Choroid plexus epithelial cell (primary cell): ENCODE measurements at places on chromosomes 3 and 15.

- DNase-seq = no peak
Observed at GRCh38 chr15:31221936-31222515, 104.6 kb upstream of the KLF13 start.

DNA sequence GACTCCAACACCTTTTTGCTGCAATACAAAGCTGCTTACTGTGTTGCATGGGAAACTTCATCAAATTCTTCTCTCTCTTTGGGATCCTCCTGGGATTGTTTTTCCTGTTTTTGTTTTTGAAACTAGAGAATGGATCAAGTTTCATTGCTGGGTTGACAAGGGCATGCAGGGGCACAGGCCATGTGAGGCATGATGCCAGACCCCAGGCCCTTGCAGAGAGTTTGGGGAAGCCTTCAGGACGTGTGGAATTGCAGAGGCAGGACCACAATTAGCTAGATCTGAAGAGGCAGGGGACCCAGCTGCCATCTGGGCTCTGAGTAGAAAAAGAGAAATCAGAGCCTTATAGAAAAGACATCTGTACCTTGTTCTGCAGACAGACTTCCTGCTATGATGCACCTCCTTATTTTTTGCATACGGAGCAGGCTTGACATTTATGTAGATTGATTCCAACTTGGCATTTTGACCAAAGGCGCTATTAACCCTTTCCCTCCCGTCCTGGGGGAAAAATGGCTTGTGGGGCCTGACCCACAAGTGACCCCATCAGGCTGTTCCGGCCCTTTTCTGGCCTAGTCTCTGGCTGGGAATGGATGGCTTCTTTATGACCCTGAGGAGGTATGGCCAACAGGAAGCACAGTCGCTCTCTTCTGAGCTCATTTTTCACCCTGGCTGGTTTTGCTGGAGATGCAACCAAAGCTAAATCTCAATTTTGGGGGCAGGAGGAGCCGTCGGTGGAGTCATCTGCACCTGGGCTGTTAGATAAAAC lies 44.3 kb upstream of the CHRNB4 start:
- DNase-seq = no peak

DNA sequence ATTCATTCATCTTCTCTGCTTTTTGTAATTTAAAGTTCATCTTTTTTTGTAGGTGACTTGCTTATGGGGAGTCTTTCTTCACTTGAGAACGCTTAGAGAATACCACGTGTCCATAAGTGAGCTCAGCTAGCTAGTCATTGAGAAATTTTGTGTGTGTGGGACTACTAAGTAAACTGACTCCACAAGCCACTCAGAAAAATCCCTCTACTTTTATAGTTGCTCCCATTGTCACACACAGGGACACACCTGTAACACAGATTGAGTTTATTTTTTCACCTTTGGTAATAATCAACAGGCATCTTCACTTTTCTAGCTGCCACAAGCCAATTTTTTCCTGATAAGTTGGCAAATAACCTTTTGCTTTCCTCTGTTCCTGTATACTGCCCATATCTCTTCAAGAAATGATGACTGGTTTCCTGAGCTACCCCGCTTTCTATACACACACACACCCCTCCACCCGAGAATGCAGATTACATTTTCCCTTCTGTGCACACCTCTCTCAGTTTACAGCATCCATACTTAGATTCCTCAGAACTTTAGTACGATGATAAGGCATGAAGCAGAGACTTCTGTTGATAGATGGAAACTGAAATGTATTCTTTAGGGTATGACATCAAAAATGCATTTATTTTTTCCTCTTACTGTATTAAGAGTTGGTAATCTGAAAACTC lies 4.6 kb downstream of the TSC22D2 start:
- DNase-seq = peak; percentile 93

DNA sequence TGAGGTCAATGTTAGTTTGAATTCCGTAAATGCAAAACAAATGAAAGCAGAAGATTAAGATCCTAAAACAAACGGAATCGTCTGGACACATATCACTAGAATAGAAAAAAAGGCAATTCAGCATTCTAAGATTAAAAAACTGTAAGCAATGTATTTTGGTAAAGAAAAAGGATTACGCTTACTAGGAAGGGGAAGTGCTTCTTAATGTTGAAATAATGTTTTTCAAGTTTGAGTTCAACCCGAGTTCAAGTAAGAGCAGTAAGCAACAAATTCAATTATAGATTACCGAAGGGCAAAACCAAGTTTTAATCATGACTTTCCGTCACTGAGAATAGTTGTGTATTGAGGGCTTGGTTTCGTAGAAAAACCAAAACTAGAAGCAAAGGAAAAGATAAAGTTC lies 637 bp downstream of the CIP2A start:
- peak; percentile 37 for DNase-seq

DNA sequence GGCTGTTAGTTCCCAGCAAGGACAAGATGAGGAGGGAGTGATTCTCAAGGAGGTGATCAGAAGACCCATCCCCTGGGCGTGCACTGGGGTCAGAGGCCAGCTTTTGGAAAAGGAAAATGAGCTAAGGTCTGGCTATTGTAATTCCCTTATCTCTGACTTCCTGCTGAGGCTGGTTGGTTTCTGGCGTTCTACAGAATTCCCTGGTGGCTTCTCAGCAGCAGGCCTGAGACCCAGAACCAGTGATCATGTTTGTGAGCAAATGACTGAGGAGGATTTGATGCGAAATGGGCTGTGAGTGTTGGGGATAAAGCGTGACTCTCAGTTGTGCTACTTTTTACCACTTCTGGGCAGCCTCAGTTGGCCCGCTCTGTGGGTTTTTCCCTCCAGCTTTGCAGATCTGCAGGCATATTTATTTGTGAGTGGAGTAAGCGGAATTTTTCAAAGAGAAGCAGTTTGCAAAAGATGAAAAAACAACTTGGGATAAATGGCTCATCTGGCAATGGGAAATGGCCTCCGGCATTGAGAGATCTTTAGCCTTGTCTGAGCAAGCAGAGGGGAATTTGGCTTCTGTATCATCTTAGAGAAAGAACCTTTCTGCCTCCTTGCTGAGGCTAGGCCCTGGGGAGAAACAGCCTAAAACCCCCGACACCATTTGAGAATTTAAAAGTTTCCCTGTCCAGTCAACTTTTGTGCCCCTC lies 102.7 kb downstream of the SLCO3A1 start:
- peak; percentile 3 for DNase-seq

GRCh38 chr3:33202711-33203457 lies 15.7 kb downstream of the SUSD5 start:
- peak; percentile 17 for DNase-seq

DNA sequence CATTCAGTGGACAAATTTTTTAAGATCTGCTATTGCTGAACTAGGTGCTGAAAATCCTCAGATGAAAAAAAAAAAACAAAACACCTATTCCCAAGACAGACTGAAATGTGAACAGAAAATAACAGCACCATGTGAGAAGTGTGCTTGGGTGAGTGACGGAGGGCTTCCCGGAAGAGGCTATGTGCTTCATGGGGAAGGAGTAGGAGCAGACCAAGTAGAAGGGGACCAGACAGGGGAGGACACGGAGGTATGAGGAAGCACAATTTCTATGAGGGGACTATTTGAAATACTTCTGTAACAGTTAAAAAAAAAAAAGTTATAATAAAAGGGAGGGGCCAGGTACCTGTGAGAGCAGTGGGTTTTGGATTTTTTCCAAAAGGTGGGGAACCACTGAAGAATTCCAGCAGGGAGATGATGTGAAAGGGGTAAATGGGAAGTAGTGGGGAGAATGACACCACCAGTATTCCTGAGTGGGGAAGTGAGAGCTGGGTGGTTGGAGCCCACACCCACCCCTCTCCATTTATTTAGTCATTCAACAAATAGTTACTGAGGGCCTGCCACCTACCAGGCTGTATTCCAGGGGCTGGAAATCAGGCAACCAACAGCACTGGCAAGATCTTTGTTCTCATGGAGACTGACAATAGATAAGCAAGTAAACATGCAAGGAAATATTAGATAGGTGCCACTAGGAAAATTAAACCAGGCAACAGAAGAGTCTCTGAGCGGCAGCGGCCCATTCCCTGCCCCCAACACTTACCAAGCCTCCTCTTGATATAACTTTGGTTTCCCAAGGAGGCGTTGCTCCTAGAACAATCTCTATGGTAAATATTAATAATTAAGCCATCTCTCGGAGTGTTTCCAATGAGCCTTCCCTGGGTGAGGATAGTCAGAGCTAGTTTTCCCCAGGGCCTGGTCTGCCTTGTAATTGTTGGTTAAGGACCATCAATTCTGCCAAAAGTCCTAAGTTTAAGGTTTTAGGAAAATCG lies 3.8 kb upstream of the USP3 start:
- no peak for DNase-seq

DNA sequence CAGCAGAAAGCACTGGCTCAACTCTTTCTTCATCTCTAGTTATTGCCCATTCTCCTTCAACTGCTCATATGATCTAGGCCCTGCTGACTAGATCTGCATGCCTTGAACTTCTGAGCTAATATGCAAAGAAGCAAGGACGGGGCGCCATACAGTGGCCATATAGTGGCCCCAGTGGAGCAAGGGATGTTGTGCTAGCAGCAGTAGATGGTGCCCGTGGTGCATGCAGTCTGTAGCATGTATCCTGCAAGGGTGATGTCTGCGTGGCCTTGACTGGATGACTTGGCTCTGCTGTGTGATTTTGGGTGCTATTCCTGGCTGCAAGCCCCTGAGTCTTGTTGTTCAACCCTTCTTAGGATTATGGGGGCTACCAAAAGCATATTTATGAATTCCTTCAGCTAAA lies 12.2 kb upstream of the NMD3 start:
- DNase-seq = no peak

GRCh38 chr3:96012939-96013338 lies 801.5 kb upstream of the EPHA6 start:
- DNase-seq = no peak

- DNase-seq = no peak
Observed at GRCh38 chr3:78221796-78222195, 1181.9 kb downstream of the ROBO2 start.
